ENCODE measurements at places on chromosomes 5 and 9. TPM values are rescaled to one million over a fixed set of nuclear protein-coding genes. Genes with fewer than 3 reads are reported as not detected.

CYLC2 gene
- total RNA-seq, result not detected

PLEKHG4B gene
- 1.4 TPM for total RNA-seq

ZNF484 gene
- 3.9 TPM for total RNA-seq

F2RL1 gene
- total RNA-seq, result 163 TPM

PSAT1 gene
- 52.5 TPM for total RNA-seq

TNFAIP8 gene
- 20.0 TPM for total RNA-seq

ZNF354C gene
- total RNA-seq, result not detected

SLC1A1 gene
- 4.8 TPM for total RNA-seq

IGIP gene
- total RNA-seq, result 1.3 TPM

ANKDD1B gene
- 0.04 TPM for total RNA-seq

DIRAS2 gene
- not detected for total RNA-seq

SMIM15 gene
- total RNA-seq, result 61.7 TPM

DNA sequence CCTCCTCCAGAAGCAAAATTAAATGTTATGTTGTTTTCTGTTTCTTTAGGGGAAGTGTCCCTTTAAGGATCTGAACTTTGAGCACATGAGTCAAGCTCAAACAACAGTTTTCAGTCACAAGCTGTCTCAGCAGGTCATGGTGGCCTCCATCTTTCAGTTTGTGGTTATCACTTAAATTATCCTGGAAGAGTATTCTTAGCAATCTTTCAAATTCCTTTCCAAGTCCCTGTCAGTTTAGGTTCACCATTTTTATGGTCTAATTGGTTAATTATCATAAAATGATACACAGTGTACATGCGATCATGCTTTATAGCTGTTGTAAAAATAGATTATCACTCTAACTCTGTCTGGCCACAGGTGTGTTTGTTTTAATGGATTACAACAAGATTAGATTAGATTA, 43.1 kb upstream of the SELENOP start:
- DNase-seq, result no peak
- H3K27me3 ChIP-seq, result no peaks in the 10 kb centered on the region
- peaks cover 11% of the 10 kb centered on the region for H3K4me1 ChIP-seq
- H3K27ac ChIP-seq, result no peak overlapping the region

DNA sequence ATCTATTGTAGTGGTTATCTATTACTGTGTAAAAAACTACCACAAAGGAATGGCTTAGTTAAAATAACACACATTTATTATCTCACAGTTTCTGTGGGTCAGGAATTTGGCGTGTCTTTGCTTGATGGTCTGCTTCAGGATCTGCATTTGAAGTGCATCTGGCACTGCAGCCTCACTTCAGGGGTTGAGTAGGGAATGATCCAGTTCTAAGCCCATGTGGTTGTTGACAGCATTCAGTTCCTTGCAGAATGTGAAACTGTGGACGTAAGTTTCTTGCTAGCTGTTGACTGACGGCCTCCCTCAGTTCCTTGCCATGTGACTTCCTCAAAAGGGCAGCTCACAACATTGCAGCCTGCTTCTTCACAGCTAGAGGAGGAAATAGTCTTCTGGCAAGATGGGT, 2.1 kb upstream of the OGN start:
- H3K4me3 ChIP-seq, result no peak overlapping the region
- H3K27ac ChIP-seq, result no peak overlapping the region
- no peaks in the 10 kb centered on the region for H3K36me3 ChIP-seq
- H3K4me1 ChIP-seq, result peaks cover 8% of the 10 kb centered on the region
- DNase-seq, result no peak

- DNase-seq, result no peak
- H3K4me3 ChIP-seq, result no peak overlapping the region
- H3K4me1 ChIP-seq, result no peaks in the 10 kb centered on the region
- no peaks in the 10 kb centered on the region for H3K27me3 ChIP-seq
- H3K27ac ChIP-seq, result no peak overlapping the region
Observed at GRCh38 chr9:97548819-97549540, 47.5 kb downstream of the TMOD1 start.

GRCh38 chr9:90544488-90544887, 98.1 kb downstream of the DIRAS2 start:
- no peaks in the 10 kb centered on the region for H3K27me3 ChIP-seq
- DNase-seq, result no peak
- no peak overlapping the region for H3K4me3 ChIP-seq
- no peak overlapping the region for H3K27ac ChIP-seq

GRCh38 chr5:101212942-101213514, 309.9 kb upstream of the ST8SIA4 start:
- no peaks in the 10 kb centered on the region for H3K36me3 ChIP-seq
- no peak for DNase-seq
- no peak overlapping the region for H3K4me3 ChIP-seq

DNA sequence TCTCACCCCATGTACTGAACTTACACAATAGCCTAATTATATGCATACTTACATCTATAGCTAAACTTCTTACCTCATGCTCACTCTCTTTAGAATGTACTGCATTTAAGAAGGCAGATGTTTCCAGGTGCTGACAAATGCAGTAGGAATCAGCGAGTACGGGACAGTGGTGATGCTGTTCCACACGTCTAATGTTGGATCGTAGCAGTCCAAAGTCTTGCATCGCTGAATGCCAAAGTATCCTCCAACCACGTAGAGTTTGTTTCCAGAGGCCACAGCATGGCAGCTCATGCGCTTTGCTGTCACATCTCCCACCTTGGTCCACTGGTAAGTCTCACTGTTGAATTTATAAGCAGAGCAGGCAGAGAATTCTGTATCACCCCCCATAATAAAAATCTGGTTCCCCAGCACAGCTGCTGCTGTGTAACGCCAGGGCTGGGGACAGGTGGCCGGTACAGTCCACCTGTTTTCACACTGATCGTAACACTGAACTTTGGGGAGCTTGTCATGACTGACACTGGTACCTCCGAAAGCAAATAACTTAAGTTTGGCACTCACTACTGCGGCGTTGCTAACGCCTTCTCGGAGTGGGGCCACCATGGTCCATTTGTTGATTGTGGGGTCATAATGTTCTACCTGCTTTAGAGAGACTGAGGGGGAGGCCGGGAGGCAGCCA, 5.8 kb downstream of the ENC1 start:
- no peak overlapping the region for H3K27ac ChIP-seq
- H3K4me1 ChIP-seq, result peaks cover 83% of the 10 kb centered on the region
- H3K27me3 ChIP-seq, result no peaks in the 10 kb centered on the region
- H3K4me3 ChIP-seq, result no peak overlapping the region
- peaks cover 23% of the 10 kb centered on the region for H3K36me3 ChIP-seq

- H3K4me3 ChIP-seq, result no peak overlapping the region
- H3K27me3 ChIP-seq, result no peaks in the 10 kb centered on the region
- H3K4me1 ChIP-seq, result no peaks in the 10 kb centered on the region
- no peak overlapping the region for H3K27ac ChIP-seq
- no peak for DNase-seq
Observed at GRCh38 chr9:38331141-38331540, 61.4 kb upstream of the ALDH1B1 start.

DNA sequence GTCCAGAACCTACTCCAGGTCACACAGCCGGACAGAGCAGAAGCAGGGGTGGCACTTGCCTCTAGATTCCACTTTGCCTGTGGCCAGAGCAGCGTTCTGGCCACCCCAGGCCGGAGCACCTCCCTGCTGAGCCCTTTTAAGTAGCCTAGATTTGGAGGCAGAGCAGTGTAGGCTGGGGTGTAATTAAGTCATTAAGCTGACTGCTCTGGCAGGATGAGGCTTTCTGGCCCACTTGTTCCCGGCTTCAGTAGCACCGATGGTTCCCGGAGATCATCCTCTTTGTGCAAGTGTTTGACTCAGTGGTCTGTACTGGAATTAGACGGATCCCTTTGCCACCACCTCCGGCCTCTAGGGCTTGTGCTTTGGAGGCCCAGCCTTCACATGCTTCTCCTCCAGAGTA, 281.9 kb upstream of the ANKRD55 start:
- H3K27me3 ChIP-seq, result no peaks in the 10 kb centered on the region
- no peaks in the 10 kb centered on the region for H3K4me1 ChIP-seq
- no peak overlapping the region for H3K4me3 ChIP-seq
- H3K36me3 ChIP-seq, result no peaks in the 10 kb centered on the region
- DNase-seq, result no peak
- no peak overlapping the region for H3K27ac ChIP-seq

DNA sequence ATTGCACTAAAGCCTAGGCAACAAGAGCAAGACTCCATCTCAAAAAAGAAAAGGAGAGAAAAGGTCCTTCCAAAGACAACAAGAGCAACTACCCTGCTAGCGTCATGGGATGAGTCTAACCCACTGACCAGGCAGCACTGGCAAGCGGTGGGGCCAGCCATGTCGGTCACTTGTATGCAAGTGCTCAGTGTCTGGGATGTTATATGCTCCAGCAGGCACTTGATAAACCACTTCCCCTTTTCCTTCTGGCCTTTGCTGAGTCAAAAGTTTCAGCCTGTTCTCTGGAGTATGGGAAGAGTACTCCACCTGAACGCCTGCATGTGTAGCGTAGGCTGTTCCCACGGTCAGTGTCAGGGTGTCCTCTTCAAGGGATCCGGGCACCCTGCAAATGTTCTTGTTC, 9.2 kb upstream of the MXD3 start:
- no peaks in the 10 kb centered on the region for H3K36me3 ChIP-seq
- H3K27ac ChIP-seq, result no peak overlapping the region
- DNase-seq, result no peak
- no peak overlapping the region for H3K4me3 ChIP-seq

DNA sequence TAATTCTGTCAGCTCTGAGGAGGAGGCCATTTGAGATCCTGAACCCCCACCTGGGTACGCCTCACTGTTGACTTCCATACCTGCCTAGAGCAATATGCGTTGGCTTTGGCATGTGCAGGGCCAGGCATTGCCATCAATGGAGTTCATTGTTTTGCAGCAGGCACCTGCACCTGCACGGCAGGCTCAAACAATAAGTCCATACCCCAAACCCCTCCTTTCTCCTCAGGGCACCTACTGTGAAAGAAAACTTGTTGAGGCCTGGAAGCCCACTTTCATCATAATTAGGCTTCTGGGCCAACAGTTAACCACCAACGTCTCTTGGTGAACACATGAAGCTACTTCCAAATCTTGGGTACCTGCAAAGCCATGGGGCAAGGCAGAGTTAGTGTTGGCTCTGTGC, 238.7 kb downstream of the NFIB start:
- no peaks in the 10 kb centered on the region for H3K27me3 ChIP-seq
- no peak overlapping the region for H3K27ac ChIP-seq
- H3K4me1 ChIP-seq, result no peaks in the 10 kb centered on the region
- H3K36me3 ChIP-seq, result no peaks in the 10 kb centered on the region
- H3K4me3 ChIP-seq, result no peak overlapping the region
- DNase-seq, result no peak

DNA sequence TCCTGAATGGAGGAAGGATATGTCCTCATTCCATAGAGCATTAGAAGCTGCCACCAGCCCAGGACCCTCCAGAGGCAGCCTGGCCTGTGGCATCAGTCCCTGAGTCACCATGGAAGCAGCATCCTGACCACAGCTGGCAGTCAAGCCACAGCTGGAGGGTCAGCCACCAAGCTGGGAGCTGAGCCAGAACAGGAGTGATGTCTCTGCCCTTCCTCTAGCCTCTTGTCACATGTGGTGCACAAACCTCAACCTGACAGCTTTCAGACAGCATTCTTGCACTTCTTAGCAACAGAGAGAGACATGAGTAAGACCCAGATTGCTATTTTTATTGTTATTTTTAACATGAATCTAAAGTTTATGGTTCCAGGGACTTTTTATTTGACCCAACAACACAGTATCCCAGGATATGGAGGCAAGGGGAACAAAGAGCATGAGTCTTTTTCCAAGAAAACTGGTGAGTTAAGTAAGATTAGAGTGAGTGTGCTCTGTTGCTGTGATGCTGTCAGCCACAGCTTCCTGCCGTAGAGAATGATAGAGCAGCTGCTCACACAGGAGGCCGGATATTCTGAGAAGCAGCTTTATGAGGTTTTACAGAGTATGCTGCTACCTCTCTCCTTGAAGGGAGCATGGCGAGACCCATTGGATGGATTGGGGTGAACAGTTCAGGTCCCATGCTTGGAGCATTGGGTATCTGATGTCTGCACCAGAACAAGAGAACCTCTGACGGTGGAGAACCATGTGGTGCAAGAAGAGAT, 13.0 kb upstream of the CYFIP2 start:
- peaks cover 20% of the 10 kb centered on the region for H3K27me3 ChIP-seq
- no peaks in the 10 kb centered on the region for H3K36me3 ChIP-seq
- no peak overlapping the region for H3K4me3 ChIP-seq

DNA sequence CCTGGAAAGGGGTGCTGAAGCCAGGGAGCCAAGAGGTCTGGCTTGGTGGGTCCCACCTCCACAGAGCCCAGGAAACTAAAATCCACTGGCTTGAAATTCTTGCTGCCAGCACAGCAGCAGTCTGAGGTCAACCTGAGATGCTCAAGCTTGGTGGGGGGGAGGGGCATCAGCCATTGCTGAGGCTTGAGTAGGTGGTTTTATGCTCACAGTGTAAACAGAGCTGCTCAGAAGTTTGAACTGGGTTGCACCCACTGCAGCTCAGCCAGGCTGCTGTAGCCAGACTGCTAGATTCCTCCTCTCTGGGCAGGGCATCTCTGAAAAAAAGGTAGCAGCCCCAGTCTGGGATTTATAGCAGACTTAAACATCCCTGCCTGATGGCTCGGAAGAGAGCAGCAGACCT, 55.5 kb upstream of the FBXL17 start:
- H3K4me3 ChIP-seq, result no peak overlapping the region
- H3K27ac ChIP-seq, result no peak overlapping the region
- no peaks in the 10 kb centered on the region for H3K36me3 ChIP-seq
- peak; percentile 40 for DNase-seq

- no peaks in the 10 kb centered on the region for H3K36me3 ChIP-seq
- H3K27ac ChIP-seq, result no peak overlapping the region
- no peak overlapping the region for H3K4me3 ChIP-seq
- H3K4me1 ChIP-seq, result no peaks in the 10 kb centered on the region
- DNase-seq, result no peak
- no peaks in the 10 kb centered on the region for H3K27me3 ChIP-seq
Observed at GRCh38 chr5:160486573-160486972, 64.9 kb downstream of the PTTG1 start.

DNA sequence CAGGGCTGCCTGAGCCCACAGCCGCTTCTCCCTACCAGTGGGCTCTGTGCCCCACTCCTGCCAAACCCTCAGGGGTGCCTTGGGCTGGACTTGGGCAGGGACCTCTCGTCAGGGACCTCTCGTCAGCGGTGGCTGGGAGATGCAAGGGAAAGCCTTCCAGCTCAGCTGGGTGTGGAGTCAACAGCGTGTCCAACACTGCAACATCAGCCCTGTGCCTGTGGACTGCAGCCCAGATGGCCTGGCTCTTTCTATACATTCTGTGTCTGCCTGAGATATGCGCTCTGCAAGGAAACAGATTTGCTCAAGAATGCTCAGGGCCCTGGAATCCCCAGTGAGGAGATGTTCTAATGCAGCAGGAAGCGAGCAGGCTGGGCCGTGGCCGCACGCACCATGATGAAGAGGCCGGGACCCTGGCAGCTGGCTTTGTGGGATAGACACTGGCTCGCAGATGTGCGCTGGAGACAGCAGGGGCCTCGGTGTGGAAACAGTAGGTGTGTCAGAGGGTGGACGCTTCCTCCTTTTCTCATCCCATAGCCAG, 85.0 kb upstream of the COL5A1 start:
- DNase-seq, result no peak
- H3K36me3 ChIP-seq, result no peaks in the 10 kb centered on the region
- no peak overlapping the region for H3K27ac ChIP-seq
- no peak overlapping the region for H3K4me3 ChIP-seq
- H3K27me3 ChIP-seq, result no peaks in the 10 kb centered on the region

- H3K27ac ChIP-seq, result no peak overlapping the region
- no peak overlapping the region for H3K4me3 ChIP-seq
- no peaks in the 10 kb centered on the region for H3K36me3 ChIP-seq
- no peaks in the 10 kb centered on the region for H3K27me3 ChIP-seq
- no peak for DNase-seq
Observed at GRCh38 chr9:120750421-120750820, 36.2 kb upstream of the MEGF9 start.

GRCh38 chr5:17398431-17398830, 99.6 kb upstream of the TAF11L2 start:
- H3K4me1 ChIP-seq, result peaks cover 26% of the 10 kb centered on the region
- DNase-seq, result peak; percentile 93
- no peaks in the 10 kb centered on the region for H3K27me3 ChIP-seq
- no peaks in the 10 kb centered on the region for H3K36me3 ChIP-seq
- H3K4me3 ChIP-seq, result no peak overlapping the region

Data from PC-3 (cell line).